ENCODE measurements at places on chromosomes 1 and 21.

DNA sequence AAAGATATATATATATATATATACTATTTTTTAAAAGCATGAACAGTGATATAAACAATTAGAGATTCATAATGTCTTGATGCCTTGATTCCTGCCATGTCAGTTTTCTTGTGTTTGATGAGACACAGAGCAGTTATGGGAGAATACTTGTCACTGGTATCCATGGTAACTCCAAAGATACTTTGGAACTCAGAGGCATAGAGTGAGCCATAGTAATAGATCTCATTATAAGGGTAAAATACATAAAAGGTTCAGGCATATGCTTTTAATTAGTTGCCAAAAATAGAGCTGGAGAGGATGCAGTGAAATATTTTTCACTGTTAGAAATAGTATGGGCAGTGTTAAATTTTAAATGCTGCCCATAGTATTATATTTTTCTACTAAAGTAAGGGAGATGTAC is 134.1 kb downstream of the SYT14 start:
- no peak for DNase-seq

- DNase-seq: no peak
Measured at GRCh38 chr1:212752252-212752933, 39.2 kb downstream of the NSL1 start.

DNA sequence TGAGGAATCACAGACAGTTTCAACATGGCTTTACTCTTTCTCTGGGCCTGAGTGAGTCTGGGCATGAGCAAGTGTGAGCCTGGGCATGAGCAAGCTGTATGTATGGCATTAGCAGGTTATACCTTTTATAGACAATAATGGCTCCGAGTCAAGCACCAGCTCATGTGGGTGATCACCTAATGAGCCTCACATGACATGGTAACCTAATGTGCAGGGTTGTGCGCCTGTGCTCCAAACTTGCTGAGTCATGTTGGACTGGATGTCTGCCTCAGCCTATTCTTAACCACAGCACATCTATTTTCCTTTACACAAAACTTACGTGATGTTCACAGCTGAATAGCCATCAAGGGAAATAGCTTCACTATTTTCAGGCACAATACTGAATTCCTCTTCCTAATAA is 236.2 kb upstream of the NRIP1 start:
- DNase-seq: peak; percentile 45

- DNase-seq: no peak
Measured at GRCh38 chr1:41537788-41538351, 53.4 kb upstream of the EDN2 start.

DNA sequence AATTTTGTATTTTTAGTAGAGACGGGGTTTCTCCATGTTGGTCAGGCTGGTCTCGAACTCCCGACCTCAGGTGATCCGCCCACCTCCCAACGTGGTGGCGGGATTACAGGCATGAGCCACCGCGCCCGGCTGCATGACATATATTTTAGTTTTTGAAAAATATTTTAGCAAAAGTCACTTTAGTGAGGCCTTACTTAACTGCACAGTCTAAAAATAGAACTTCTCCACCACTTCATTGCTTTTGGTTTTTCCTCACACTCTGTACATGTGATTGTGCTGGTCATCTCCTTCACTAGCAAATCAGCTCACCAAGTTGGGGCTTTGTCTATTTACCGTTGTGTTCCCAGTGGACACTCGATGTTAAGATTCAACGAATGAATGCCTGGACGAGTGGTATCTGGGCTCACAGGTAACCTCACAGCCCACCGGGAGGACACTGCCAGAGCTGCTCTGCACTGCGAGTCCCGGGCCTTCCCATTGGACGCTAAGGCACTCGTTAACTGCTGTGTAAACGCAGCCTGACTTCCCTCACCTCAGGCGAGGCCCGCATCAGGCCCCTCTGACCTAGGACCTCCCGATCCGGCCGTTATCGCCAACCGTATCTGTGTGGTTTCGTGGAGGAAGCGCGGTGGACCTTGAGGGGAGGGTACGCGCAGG is 14.0 kb upstream of the ZNF692 start:
- DNase-seq: peak; percentile 57

DNA sequence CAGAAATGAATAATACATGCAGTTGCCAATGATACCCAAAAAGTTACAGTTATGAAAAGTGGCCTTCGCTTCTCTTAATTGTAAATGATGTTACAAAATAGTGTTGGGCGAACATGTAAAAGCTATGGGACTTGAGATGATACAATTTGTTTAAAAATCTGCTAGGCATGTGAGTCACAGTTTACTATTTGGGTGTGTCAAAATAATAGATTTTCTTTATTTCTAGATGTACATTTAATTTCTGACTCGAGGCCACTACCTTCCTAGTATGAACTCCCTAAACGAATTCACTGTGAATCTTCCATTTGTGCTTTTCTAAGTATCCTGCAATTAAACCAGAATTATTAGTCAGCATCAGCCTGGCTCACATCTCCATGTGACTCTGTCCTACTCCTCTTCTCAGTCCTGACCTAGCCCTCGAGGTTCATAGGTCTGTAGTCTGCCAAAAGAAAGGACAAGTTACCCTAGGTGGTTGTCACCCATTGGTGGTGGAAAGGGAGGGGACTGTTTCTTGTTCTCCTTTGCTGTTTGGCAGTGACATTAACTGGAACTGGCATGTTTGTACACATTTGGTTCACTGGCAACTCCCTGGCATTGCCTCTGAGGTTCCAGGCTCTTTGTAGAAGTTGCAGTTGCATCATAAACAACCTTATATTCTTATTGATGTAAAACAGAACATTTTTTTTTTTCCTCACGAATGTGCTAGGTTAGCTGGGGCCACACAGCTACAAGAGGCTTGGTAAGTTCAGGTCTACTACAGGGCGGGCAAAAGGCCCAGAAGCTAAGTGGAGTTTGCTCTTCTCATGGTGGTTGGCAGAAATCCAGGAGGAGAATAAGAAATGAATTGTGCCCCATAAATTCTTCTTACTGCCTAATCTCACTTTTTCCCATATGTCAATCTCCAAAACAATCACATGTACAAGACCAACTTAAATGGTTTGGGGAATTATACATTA is 746.5 kb upstream of the ADAMTS5 start:
- no peak for DNase-seq

DNA sequence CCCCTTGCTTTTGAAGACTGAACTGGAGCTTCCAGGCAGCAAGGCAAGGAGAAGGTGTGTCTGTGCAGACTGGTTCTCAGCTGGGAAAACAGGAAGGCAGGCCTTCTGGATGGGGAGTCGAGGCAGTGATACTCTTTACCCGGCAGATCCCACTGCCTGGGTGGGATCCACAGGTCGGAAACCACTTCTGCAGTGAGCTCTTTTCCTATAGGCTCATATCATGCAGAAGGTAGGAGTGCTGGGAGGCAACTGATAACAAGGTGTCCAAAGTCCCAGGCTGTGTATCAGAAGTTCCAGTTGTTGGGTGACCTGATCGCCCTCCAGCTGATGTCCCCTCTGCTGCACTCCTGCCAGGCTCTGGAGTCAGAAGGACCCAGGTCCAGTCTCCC is 17.1 kb downstream of the ACOT11 start:
- no peak for DNase-seq

DNA sequence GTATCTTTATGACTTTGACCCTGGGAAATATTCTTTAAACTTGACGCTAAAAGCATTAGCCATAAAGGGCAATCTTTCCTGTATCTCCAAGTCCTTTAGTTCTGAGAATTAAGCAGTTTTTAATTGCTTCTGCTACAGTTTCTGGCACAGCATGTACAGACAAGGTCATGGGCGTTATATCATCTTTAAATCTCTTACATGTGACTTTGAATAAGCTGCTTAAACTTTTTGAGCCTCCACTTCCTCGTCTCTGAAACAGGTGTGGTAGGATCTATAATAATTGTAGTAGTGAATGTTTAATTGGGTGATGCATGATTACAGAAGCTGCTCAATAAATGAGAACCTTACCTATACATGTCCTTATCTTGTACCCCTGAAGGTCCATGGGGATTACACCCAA is 153.4 kb downstream of the PLA2G4A start:
- no peak for DNase-seq

DNA sequence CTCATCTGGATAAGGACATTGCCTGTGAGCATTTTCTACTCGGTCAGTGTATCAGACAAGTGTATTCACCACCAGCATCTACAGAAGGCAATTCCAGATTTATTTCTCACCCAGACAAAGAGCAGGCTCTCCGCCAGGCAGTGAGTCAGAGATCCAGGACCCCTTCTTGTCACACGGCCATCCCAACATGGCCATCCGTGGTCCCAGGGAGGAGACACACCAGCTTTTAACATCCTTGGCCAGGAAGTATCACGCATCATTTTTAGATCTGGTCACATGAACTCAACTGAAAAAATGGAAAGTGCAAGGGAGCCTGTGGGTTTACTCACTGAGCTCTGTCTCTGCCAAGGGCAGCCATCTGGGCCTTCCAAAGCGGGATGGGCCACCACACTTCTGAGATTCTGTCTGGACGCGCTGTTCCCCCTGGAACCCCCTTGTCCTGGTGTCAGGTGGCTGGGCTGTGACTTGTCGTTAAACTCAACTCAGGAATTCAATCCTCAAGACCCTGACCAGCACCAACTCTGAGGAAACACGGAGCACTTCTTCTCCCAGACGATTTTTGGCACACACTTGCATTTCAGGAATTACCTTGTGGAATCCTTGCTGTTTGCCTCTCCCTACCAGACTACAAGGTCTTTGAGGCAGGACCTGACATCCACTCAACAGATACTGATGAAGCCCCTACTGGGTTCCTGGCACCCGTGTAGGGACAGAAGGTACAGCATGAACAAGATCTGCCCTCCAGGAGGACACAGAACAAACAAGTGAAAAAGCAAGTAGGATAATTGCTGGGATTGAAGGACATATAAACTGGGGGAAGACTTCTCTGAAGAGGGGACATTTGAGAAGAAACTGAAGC is 21.6 kb upstream of the CCSAP start:
- DNase-seq: no peak

GRCh38 chr1:210477328-210477924 is 148.7 kb downstream of the HHAT start:
- peak; percentile 16 for DNase-seq

- no peak for DNase-seq
Measured at GRCh38 chr1:235409042-235409820, 42.0 kb downstream of the TBCE start.

- peak; percentile 65 for DNase-seq
Measured at GRCh38 chr1:239987103-239987745, 104.5 kb upstream of the FMN2 start.

- no peak for DNase-seq
Measured at GRCh38 chr1:182670032-182670749, 14.2 kb downstream of the RGS8 start.

DNA sequence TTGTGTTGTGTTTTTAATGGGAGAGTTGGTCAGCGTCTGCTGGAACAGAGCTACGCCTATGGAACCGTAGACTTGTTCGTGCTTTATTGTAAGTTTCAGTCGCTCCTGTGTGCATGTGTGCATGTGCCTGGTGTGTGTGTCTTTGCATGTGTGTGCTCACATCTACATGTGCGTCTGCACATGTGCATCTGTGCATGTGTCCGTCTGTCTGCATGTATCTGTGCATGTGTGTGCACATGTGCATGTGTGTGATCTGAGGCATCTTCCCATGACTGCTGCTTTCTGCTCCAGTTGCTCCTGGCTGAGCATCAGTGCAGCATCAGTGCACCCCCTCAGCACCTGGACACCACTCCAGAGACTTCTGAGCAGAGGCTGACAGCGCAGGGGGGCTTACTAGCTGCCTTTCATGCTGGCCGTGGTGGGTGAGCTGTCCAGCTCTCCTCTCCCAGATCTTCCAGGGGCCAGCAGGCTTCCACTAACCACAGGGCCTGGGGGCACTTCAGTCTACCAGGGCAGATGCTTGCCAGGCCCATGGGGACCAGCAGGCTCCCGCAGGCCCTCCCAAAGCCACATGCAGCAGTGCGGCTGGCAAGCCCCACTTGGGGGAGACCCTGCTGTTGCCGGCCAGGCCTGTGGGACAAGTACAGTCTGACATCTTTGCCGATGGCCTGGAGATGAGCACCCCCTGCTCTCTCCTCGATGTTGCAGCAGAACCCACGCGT is 47.8 kb upstream of the PCBP3 start:
- DNase-seq: no peak

- no peak for DNase-seq
Measured at GRCh38 chr1:89641781-89642180, 8.9 kb downstream of the LRRC8C start.

DNA sequence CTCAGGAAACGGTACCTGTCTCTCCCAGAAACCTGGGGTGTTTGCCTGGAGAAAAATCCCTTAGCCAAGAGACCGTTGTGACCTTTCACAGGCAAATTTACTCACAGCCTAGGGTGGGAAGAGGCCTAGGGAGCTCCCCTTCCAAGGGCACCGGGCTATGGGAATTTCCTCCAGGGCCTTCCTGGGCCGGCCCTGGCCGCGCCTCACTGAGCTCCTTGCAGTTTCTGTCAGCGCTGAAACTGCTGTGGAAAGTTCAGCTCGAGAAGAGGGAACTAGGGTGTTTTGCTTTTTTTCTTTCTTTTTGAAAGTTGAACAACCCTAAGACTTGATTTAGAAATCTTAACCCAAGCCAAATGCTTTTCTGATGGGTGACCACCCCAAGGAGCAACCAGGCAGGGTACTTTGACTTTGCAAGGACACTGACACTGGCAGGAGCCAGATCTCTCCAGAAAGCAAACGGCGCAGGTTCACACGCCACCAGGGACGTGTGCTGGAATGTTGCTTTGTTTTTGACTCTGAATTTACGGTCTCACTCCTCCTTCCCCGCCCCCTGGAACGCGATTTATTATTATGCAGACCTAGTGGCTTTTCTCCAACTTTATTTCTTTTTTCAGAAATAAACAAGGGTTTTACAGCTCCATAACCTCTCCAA is 229.6 kb upstream of the JUN start:
- peak; percentile 33 for DNase-seq

GRCh38 chr1:230891413-230891812 is 23.1 kb upstream of the C1orf198 start:
- DNase-seq: no peak

- DNase-seq: no peak
Measured at GRCh38 chr1:30532621-30533020, 190.8 kb downstream of the MATN1 start.

- peak; percentile 64 for DNase-seq
Measured at GRCh38 chr1:231420959-231421545, 1.0 kb downstream of the EGLN1 start.

GRCh38 chr1:244085891-244086290 is 34.8 kb downstream of the ZBTB18 start:
- DNase-seq: no peak

GRCh38 chr1:43206600-43207228 is 34.6 kb downstream of the CFAP57 start:
- no peak for DNase-seq

DNA sequence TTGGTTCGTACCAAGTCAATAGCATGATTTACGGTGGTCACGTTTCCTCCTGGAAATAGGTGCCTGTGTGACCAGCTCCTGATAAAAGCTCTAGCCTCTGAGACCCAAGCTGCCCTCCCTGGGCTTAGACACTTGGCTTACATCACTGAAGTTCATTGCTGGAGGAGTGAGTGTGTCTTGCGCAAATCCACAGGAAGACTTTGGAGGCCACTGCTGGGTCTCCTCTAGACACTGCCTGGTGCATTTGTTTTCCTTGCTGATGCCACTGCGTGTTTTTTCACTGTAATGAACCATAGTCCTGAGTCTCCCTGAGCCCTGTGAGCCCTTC is 230.6 kb downstream of the DSCAM start:
- no peak for DNase-seq

Data from T47D (cell line).